ENCODE measurements at places on chromosomes 13 and 19. TPM values are rescaled to one million over a fixed set of nuclear protein-coding genes. Genes with fewer than 3 reads are reported as not detected.

- no peaks in the 10 kb centered on the region for H3K27me3 ChIP-seq
- no peaks in the 10 kb centered on the region for H3K4me1 ChIP-seq
- H3K36me3 ChIP-seq, result peaks cover 5% of the 10 kb centered on the region
- H3K4me3 ChIP-seq, result no peak overlapping the region
- DNase-seq, result no peak
- no peak overlapping the region for H3K27ac ChIP-seq
Observed at GRCh38 chr13:45364876-45365557, 24.0 kb upstream of the TPT1 start.

GRCh38 chr13:113267642-113268405, 29.2 kb upstream of the LAMP1 start:
- H3K36me3 ChIP-seq, result peaks cover 9% of the 10 kb centered on the region
- H3K27me3 ChIP-seq, result no peaks in the 10 kb centered on the region
- H3K4me3 ChIP-seq, result no peak overlapping the region
- H3K27ac ChIP-seq, result no peak overlapping the region
- DNase-seq, result no peak

The SLC25A41 gene
- total RNA-seq, result not detected

DNA sequence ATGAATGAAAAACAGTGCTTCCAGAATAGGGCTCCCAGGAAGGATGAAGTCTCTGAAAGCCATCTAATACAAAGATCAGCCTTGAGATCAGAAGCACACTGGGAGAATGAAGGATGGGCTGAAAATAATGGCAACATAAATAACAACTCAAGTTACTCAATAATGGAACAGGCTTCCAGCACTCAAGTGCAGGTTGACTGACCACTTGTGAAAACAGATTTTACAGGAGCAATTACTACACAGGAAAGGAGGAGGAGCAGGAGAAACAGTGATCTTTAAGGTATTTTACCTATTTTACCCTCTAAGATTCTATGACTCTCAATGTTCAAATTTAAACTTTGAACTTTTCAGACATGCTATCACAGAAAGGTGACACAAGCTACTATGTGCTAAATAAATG, 106.0 kb downstream of the USP12 start:
- no peaks in the 10 kb centered on the region for H3K4me1 ChIP-seq
- no peak overlapping the region for H3K27ac ChIP-seq

The ZNF415 gene
- 1.3 TPM for total RNA-seq

The PRTN3 gene
- total RNA-seq, result 225 TPM

The ZNF560 gene
- not detected for total RNA-seq
